ENCODE measurements at places on chromosomes 16 and 17.
A peak's percentile ranks its signal among the peaks of the same experiment; 100 is the strongest.

DNA sequence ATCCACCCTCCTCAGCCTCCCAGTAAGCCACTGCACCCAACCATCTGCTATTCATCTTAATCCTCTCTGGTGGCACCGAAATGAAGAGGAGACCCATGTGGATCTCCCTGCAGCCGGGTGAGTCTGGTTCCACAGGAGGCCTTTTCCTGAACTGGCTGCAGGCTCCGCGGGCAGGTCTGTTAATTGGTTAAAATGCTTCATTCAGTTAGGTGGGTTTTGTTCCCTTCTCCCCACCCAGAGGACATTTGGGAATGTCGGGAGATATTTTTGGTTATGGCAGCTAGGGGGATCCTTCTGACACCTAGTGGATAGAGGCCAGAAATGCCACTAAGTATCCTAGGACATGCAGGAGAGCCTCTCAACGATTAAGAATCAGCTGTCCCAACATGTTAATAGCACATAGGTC, 16.7 kb downstream of the C16orf54 start:
- no peak for DNase-seq

DNA sequence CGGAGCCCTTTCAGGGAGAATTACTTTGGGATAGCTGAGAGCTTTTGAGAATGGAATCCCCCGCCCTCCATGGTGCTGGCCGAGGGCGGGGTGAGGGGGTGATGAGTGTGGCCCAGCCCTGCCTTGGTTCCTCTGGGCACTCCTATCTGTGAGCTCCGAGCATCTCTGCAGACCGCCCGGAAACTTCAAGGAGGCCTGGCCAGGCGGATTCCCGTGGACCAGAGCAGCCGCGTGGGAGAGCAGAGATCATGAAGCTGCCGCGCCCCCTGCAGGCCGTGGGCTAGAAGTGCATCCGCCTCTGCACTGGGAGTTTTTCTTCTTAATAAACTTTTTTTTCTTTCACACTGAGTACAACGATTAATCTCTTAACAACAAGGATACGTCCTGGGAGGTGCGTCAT, 392.9 kb upstream of the EEF2KMT start:
- no peak for DNase-seq

DNA sequence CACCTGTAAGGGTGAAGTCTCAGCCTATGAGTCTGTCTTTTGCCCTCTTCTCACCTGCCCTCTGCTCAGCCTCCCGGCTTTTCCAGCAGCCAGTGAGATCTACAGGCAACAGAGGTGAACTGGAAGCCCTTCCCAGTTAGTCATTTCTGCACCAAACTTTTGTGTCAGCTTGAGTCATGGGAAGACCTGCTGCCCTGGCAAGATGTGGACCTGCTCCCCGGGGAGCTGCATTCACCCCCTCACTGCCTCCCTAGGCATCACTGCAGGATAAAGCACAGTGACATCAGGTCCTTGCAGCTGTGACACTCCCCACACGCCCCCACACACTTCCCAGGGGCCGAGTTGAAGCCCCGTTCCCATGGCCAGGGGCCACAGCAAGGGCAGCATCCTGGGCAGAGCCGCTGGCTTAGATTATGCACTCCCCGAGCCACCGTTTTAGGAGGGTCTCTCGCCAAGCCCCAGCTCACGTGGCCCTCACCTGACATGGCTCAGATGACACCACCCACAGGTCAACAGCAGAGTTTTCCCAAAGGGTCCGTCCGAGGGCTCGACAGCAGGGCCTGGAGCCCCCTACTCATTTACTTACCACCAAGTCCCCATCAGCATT, 6.5 kb upstream of the ABR start:
- DNase-seq = no peak

- DNase-seq = no peak
These were observed 32.1 kb downstream of the ZFHX3 start for GRCh38 chr16:73015612-73016487.

GRCh38 chr16:48158296-48158695, 2.5 kb upstream of the ABCC12 start:
- DNase-seq = peak; percentile 12

- no peak for DNase-seq
These were observed 51.0 kb upstream of the SREBF1 start for GRCh38 chr17:17887752-17888304.

DNA sequence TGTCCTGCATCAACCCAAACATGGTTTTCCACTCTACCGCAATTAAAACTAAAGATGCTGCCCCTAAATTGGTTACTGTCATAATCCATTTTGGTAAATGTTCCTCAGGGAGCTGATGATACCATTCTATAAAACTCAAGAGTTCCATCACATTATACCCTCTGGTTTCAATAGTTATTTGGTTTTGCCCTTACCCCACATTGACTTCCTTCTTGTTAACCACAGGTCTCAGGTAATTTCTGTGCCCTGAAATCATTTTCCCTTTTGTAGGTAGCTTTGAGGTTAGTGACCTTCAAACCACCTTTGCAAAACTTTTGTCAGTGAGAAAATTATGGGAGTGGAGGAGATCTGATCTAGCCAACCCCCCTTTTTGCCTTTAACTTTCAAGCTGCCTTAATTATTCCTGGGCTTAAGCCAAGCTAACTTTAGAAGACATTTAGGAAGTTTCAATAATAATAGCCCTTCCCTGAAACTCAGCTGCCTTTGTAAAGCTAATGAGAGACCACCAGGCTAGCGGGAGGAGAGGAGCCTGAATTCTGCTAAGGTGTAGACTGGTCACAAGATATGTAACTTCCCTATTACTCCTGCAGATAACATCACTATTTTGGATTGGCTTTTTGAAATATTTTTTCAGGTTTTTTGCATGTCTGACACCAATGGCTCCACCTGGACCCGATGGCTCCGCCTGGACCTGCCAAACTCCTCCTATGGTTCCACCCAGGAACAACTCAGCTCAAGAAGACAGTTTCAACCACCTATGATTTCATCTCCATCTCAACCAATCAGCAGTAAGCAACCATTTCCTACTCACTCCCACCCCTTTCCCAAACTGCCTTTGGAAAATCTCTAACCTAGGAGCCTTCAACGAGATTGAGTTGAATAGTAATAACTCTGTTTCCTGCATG, 224.9 kb downstream of the HS3ST3B1 start:
- no peak for DNase-seq

DNA sequence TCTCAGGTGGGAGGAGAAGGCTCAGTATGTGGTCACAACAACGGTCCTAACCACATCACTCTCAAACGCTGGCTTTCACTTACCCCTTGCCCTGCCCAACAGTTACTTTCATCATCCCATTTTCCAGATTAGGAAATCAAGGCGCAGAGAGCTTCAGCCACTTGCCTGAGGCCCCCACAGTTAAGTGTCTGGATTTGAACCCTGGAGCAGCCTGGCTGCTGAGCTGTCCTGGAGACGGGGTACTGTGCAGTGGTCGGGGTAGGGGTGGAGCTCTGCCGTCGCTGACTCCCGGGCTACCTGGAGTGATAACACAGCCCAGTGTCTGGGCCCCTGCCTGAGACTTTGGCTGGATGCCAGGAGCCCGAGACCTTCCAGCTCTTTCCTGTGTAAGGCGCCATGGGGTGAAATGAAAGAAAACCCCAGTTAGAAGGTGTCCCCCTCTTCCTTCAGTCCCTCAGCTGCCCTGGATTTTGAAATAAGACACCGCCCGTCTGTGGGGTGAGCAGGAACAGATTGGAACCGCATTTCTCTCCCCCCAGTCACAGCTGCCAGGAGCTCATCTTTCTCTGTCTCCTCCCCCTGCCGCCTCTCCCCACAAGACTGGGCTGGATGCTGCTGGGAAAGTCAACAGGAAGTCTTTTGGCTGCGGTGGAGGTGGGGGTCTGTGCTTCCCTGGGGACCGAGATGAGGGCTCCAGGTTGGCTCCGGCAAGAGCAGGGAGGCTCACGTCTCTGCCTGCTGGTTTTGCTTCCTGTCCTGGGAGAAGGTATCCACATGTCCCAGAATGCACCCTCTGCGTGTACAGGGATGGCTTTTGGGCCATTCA, 280.2 kb downstream of the SEC14L1 start:
- DNase-seq = peak; percentile 64

DNA sequence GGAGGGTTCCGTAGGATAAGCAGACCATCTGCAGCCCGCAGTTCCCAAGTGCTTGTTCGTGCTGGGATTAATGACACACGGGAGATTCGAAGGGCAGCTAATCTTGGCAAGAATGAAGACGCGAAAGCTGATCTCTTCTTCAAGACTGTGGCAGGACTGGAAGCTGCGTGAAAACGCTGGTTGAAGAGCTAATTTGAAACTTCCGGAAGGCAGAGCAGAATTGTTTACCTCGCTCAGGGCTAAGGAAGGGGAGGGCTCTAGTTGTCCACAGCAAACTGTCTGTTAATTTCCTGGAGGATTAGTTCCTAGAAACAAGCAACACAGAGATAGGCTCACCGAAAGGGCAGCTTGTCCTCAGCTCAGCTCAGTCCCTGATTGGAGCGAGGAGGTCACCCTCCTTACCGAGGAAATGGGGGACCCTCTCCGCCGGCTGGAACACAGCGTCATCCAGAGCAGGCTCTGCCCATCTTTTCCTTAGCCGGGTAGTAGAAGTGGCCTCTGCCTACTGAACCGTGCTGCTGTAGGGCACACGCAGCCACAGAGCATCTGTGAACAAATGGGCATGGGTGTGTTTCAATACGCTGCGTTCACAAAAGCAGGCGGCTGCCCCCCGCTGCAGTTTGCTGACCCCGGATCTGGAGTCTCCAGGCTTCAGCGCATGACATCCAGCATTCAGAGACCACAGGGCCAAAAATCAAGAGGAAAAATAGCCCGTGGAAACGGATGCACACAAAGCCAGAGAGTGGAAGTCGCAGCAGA, 16.7 kb upstream of the BAIAP2 start:
- DNase-seq = no peak

GRCh38 chr16:63188086-63188771, 1152.0 kb upstream of the CDH8 start:
- DNase-seq = no peak

DNA sequence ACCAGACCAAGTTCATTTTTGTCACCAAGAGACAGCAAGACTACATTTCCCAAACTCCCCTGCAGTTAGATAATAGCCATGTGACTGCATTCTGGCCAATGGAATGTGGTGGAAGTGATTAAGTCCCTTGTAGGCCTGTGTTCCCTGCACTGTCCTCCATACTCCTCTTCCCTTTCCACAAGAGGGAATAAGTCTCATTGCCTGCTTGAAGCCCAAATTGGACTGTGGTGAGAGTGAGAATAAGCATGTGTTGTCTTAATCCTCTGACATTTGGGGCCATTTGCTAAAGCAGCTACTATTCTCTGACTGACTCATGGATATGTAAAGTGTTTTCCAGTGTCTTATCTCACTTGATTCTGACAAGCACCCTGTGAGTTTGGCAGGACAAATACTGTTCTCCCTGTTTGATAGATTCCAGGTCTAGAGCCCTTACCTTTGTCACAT, 20.7 kb downstream of the PIK3R6 start:
- DNase-seq = no peak

- no peak for DNase-seq
These were observed 241.8 kb downstream of the C16orf95 start for GRCh38 chr16:87075319-87075860.

DNA sequence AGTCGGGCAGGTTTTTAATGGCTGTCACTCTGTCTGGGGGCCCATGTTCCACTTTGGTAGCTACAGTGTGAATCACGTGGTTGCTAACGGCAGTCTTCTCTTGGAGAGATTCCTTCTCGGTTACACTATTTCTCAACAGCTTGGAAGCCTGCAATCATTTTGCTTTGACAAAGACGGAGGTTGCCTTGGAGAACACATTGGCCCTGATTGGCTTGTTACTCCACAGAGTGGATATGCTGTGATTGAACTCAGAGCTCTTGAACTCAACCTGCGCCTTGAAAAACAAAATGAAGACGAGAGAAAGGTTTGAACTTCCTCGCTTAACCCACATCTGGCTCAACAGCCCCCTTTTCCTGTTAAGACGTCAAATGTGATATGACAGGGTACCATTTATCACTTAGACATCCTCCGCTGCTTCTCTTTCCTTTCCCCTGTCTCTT, 218.9 kb downstream of the MAF start:
- DNase-seq = no peak

GRCh38 chr17:11353601-11354000, 112.6 kb downstream of the SHISA6 start:
- DNase-seq = no peak

GRCh38 chr17:13352747-13353415, 248.8 kb downstream of the HS3ST3A1 start:
- no peak for DNase-seq

DNA sequence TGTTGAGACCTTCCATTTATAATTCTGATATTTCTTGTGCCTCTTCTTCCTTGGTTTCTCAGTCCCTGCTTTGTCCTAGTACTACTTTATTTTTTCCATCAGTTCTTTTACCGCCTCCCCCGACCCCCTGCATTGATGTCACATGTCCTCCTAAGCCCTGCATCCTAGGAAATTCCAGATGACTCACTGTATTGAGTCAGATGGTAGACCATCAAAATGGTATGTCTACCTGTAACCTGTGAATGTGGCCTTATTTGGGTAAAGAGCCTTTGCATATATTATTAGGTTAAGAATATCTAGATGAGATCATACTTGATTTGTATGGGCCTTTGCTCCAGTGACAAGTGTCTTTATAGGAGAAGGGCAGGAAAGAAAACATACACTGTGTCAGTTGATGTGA, 515.3 kb upstream of the CA10 start:
- no peak for DNase-seq

GRCh38 chr16:79632289-79632688, 31.8 kb upstream of the MAF start:
- DNase-seq = no peak

GRCh38 chr17:49842371-49842770, 5.5 kb downstream of the TAC4 start:
- DNase-seq = no peak

DNA sequence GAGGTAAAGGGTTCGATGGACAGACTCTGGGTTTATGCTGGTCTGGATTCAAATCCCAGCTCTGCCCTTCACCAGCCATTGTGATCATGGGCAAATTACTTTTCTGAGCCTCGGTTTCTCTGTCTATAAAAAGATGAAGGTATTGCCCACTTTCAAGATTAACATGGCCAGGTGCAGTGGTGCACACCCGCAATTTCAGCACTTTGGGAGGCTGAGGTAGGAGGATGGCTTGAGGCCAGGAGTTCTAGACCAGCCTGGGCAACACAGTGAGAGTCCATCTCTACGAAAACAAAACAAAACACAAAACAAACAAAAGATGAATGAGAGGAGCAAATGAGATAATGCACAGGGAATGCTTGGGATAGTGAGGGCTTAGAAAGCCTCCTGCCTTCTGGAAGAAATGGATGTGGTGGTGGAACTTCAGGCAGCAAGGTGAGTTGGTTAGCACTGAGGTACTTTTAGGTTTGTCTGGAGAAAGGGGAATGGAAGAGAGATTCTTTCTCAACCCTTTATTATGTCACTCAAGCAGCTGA, 8.5 kb downstream of the ADGRG3 start:
- no peak for DNase-seq

- DNase-seq = no peak
These were observed at the start of gene ZNF319 for GRCh38 chr16:57999971-58000705. TSS of gene ZNF319 (minus strand) at chr16:58000672. CDS start at chr16:57998265, 2,407 bp downstream.

GRCh38 chr17:12187658-12188057, 167.0 kb downstream of the MAP2K4 start:
- no peak for DNase-seq

DNA sequence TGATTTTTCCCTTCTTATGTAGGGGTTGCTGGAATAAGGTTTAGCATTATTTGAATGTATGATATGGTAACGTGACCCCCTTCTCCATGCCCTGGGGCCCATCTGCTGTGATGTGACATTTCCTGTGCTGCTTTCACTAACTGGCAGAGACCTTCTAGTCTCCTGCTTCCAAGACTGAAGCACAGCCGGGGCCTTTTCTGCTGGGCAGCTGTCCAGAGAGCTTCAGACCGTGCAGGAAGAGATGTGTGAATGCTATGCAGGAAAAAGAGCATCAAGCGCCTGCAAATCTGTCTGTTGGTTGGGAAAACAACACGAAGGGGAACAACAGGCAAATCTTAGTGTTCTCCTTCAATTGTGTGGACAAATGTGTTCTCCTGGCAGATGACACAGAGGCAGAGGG, 128.5 kb downstream of the SPACA3 start:
- DNase-seq = no peak

All from AG04449 (cell line).